LHCN-M2 (cell line): ENCODE measurements at places on chromosomes 2 and 18.

DNA sequence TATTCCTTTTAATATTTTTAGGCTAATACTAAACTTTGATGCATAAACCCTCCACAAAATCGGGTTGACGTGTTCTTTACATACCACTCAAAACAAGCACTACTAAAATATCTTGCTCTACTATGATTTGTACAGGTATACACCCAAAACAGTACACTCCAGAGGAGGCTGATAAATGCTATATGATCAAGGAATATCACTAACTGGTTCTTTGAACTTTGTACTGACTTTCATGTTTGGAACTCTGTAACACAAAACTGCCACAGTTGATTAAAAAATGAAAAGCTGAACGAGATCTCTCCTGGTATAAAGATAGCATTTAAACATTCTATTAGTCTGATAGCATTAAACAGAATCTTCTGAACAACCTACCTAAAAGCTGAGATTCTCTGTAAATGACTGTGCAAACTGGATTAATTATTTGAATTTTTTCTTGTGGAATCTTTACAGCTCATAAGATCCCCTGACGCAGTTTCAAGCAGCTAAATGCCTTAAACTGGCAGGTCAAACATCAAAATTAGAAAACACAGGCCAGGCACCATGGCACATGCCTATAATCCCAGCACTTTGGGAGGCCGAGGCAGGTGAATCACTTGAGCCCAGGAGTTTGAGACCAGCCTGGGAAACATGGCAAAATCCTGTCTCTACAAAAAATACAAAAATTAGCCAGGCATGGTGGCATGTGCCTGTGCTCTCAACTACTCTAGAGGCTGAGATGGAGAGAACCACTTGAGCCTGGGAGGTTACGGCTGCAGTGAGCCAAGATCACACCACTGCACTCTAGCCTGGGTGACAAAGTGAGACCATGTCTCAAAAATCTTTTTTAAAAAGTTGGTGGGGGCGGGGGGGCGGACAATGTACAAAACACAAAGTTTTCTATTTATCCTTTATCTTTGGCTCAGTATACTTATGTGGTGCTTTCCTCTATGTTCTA is 150.6 kb downstream of the EXOC6B start:
- DNase-seq: no peak

DNA sequence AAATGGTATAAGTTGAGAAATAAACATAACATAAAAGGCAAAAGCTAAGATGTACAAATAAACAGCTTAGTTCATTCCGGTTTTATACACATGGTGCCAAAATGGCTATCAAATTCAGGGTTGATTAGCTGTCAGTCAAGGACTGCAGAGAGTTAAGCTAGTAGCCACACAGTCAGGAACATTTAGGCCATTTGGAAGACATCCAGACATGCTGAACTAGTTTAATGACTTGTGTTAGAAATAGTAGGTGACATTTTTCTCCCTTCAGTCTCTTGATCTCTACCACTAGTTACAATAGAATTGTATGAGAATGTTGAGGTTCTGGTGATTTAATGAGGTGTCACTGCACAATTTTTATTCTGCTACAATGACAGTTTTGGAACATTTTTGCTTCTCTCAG is 394.4 kb upstream of the SPHKAP start:
- DNase-seq: no peak

DNA sequence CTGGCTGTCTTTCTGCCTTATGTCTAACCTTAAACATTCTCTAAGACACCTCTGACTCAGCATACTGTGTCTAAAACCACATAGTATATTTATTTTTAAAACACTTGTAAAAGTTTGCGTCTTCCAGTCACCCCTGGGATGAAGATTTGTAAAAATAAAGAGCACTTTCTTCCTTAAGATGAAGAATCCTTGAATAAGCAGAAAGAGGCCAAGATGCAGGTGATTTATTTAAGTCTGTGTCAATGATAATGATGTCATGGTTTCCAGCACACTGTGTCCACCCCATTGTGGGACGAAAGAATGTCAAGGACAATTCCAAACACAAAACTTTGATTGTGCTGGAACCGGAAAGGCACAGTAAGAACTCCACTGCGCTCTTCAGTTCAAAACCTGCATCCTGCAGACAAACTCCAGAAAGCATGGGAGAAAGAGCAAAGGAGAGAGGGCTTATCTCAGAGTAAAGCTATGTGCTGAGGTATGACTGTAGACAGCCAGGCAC is 92.9 kb downstream of the ZEB2 start:
- peak; percentile 58 for DNase-seq

- peak; percentile 99 for DNase-seq
Observed at GRCh38 chr2:33069894-33070651, 123.3 kb downstream of the LTBP1 start.

- DNase-seq: no peak
Observed at GRCh38 chr2:68935471-68935870, 17.2 kb downstream of the GKN2 start.

DNA sequence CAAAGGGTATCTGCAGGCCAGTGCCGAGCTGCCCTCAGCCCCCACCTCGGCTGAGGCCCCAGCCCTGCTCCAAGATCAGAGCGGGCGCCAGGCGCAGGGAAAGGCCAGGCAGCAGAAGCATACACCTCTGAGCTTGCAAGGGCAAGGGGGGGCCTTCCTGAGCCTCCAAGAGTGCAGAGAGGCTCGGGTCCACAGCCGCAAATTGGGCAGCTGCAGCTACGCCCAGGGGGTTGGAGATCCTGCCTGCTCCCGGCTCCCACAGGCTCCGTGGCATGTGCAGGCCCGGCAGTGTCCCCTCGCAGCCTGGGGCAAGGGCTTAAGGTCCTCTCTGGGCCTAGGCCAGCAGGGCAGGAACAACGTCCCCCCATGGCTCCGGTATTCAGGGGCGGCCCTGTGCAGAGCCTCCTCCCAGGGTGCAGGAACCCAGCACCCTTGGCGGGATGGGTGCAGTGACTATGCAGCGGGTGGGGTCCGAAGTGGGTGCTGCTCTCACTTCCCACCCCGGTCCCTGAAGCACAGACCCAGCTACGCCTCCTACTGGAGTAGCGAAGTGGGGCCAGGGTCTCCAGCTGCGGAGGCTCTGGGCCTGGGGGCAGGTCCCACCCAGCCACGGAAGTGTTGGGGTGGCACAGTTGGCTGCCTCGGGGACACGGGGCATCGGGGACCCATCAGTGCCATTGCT is 120.2 kb upstream of the TMEFF2 start:
- no peak for DNase-seq

DNA sequence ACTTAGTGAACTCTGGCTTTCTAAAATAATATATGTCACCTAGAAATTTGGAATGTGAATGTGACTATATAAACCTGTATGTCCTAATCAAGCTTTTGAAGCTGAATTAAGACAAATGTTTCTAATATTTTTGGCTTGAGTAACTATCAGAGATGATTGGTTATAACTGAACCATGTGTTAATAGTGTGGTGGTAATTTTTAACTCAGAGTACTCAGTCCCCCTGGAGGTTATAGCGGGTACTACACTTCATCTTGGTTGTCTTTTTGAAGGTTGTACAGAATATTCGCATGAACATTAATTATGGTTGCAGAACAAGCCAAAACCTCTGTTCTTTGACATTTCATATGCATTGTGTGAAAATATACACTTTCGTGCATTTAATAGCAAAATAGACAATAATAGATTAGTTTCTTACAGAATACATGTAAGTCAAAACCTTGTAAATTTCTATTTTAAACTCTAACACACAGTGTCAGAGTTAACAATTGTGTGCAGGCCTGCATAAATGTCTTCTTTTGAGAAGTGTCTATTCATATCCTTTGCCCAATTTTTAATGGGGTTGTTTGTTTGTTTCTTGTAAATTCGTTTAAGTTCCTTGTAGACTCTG is 86.0 kb downstream of the OSBPL6 start:
- DNase-seq: peak; percentile 66

GRCh38 chr2:152466980-152467676 is 132.2 kb downstream of the FMNL2 start:
- no peak for DNase-seq

- DNase-seq: peak; percentile 45
Observed at GRCh38 chr2:171244970-171245782, 84.5 kb upstream of the TLK1 start.

DNA sequence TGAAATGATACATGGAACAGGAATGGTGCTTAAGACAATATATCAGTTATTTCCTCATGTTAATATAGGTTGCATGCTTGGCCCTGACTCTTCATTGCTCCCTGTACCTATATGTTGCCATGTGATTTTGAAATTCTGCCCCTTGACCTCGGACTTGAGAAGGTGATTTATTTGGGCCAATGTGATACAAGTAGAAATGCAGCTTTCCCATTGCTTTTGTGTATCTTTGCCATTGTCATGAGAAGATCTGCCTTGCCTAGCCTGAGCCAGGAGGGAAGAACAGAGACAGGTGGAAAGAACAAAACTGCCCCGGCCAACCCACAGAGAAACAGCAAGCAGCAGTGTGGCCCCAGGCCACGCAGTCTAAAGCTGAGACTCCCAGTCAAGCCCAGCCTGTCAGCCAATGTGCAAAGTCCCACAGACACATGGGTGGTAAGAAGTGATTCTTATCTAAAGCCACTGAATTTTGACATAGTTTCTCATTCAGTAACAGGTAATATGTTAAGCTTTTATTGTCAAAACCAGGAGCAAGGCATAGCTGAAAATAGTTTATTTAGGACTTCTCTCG is 245.7 kb upstream of the RND3 start:
- DNase-seq: no peak

GRCh38 chr2:5459041-5459440 is 233.1 kb upstream of the SOX11 start:
- DNase-seq: no peak

DNA sequence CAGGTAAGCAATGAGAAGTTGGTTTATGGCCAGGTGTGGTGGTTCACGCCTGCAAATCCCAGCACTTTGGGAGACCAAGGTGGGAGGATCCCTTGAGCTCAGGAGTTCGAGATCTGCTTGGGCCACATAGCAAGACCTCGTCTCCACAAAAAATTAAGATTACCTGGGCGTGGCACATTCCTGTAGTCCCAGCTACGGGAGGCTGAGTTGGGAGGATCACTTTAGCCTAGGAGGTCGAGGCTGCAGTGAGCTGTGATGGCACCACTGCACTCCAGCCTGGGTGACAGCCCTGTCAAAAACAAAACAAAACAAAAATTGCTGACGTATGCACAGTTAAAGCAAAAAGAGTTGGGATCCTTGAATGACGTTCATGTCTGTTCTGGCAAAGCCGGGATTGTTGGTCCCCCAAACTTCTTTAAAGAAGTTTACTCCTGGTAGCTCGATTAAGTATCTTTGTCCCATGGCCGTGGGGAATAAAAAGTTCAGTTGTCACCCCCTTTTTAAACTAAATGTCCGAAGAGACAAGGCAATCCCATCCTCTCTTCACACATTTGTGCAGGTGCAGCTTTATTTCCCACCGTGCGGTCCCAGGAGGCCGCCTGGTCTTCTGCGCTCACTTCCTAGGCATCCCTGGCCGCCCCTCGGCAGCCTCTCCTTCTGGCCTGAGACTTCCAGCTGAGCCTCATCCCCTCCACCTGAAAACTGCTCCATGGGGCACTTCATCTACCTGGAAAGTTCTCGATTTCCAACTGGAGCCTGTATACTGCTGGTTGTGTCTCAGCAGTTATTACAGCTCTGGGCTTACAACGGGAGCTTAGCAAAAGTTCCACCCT is 762 bp upstream of the SPOPL start:
- no peak for DNase-seq

DNA sequence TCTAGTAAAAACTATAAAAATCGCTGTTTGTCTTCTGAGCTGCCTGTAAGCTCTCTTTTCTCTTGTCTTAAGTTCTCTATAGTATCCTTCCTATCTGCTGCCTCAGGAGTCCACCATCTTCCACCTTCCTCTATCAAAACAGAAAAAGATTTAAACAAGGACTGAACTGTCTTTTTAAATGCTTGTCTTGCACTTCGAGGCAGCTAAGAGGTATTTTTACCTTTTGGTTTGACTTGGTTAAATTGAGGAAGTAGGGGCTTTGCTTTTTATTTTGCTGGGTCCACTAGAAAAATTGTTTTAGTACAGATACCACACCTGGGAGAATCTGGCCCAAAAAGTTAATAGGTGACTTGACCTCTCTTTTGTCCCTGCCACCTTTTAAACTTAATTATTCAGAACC is 12.2 kb downstream of the SESTD1 start:
- no peak for DNase-seq

GRCh38 chr18:34752056-34752455 is 42.0 kb downstream of the DTNA start:
- DNase-seq: no peak

DNA sequence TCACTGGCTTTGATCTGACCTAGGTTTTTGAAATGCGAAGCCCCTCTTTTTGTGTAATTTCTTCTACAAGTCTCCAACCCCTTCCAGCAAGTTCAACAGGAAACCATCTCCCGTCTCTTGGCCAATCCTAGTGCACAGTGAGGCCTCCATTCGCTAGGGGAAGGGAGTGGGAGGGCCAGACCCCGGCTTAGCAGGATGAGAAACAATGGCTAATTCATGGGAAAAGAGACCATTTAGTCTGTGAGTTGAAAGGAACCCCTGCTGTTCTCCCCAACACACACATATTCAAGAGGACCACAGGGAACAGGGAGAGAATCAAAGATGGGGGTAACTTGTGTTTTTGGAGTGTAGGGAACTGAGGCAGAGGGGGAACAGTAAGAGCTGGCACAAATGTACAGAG is 83.0 kb downstream of the RTN4 start:
- no peak for DNase-seq

DNA sequence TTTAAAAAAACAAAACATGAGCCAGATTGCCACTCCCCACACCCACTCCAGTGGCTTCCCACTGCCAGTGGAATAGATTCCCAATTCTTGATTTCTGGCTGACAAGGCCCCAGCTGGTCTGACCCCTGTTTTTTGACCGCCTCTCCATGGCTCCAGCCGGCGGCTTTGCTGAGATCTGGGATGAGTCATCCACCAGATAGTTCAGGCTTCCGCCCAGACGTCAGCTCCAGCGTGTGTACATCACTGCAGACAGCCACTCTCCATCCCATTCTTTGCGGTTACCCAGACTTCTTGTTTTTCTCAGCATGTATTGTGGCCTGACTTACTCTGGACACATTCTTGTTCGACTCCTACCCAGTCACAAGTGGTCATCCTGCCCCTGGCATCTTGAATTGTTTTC is 227.9 kb downstream of the GBX2 start:
- peak; percentile 97 for DNase-seq

GRCh38 chr2:57562495-57562894 is 484.1 kb upstream of the VRK2 start:
- no peak for DNase-seq

- DNase-seq: no peak
Observed at GRCh38 chr2:69717861-69718273, 24.1 kb upstream of the ANXA4 start.

DNA sequence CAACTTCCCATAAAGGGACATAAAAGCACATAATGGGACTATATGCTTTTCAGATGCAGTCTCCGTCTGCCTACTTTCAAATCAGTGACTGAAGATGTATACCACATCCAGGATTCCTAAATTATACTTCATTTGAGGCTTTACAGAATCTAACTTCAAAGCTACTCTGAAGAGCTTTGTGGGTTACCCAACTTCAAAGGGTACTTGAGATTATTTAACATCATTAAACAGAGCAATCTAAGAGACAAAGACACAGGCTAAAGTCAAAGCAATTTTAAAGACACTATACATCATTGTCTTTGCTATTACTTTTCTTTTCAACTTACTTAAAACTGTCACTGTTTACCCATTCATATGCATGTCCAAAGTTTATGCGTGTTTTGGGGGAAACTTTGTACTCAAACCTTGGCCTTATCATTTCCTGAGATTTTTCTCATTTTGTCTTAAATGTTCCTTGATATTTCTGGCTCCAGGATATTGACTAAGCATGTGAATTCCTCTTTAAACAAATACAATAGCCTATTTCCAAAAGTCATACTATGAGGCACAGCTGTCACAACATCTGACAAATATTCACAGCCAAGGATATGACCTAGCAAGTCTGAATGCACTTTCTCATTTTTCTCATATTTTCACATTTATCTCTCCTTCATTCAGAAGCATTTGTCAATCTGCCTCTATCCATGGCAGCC is 1985.1 kb upstream of the PIK3C3 start:
- peak; percentile 45 for DNase-seq
